Type B pancreatic cell (in vitro differentiated cells): ENCODE measurements at places on chromosomes 7 and 10. TPM values are rescaled to one million over a fixed set of nuclear protein-coding genes. Genes with fewer than 3 reads are reported as not detected.

- peaks cover 9% of the 10 kb centered on the region for H3K27me3 ChIP-seq
- DNase-seq: no peak
- H3K27ac ChIP-seq: no peak overlapping the region
- no peaks in the 10 kb centered on the region for H3K36me3 ChIP-seq
- no peak overlapping the region for H3K4me3 ChIP-seq
Measured at GRCh38 chr7:97460433-97460832, 271.5 kb upstream of the TAC1 start.

Gene ASL
- total RNA-seq: 35.1 and 35.5 TPM in 2 replicates

GRCh38 chr7:42914421-42915045, 2.7 kb upstream of the C7orf25 start:
- H3K27ac ChIP-seq: no peak overlapping the region
- no peak for DNase-seq
- no peaks in the 10 kb centered on the region for H3K27me3 ChIP-seq
- H3K36me3 ChIP-seq: peaks cover 16% of the 10 kb centered on the region
- H3K4me1 ChIP-seq: peaks cover 5% of the 10 kb centered on the region
- H3K4me3 ChIP-seq: no peak overlapping the region

GRCh38 chr10:25026463-25026862, 10.1 kb downstream of the THNSL1 start:
- no peak overlapping the region for H3K27ac ChIP-seq
- no peak for DNase-seq
- no peaks in the 10 kb centered on the region for H3K27me3 ChIP-seq
- peaks cover 9% of the 10 kb centered on the region for H3K36me3 ChIP-seq
- H3K4me1 ChIP-seq: no peaks in the 10 kb centered on the region
- H3K4me3 ChIP-seq: no peak overlapping the region

DNA sequence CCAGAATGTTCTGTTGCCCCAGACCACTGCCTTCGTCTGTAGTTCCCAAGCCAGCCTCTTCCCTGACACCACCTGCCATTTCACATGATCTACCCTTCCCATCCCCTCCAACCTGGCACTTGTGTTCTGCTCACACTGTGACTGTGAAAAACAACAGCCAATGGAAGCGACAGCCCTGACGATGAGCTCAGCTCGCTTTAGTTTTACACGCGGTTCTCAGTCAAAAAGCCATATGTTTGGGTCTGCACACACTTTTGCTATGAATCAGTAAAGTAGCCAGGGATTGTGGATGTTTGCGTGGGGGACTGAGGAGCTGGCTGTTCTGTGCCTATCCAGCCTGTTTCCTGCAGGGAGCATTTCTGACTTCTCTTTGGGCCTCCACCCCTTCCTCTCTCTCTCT, 282.7 kb downstream of the WDR11 start:
- H3K27me3 ChIP-seq: peaks cover 4% of the 10 kb centered on the region
- no peak for DNase-seq
- H3K27ac ChIP-seq: no peak overlapping the region

- no peak for DNase-seq
- H3K27ac ChIP-seq: no peak overlapping the region
- peaks cover 4% of the 10 kb centered on the region for H3K27me3 ChIP-seq
Measured at GRCh38 chr10:102167861-102168260, 15.7 kb downstream of the NOLC1 start.

- H3K4me3 ChIP-seq: no peak overlapping the region
- H3K27me3 ChIP-seq: no peaks in the 10 kb centered on the region
- peaks cover 6% of the 10 kb centered on the region for H3K4me1 ChIP-seq
- no peak overlapping the region for H3K27ac ChIP-seq
- DNase-seq: no peak
Measured at GRCh38 chr7:83850125-83850524, 201.2 kb upstream of the SEMA3E start.

Gene CHAT
- total RNA-seq: 0.34 and 0.62 TPM in 2 replicates

Gene DMBT1
- 4.1 and 6.5 TPM in 2 replicates for total RNA-seq

Gene HOXA3
- 40.5 and 92.8 TPM in 2 replicates for total RNA-seq

DNA sequence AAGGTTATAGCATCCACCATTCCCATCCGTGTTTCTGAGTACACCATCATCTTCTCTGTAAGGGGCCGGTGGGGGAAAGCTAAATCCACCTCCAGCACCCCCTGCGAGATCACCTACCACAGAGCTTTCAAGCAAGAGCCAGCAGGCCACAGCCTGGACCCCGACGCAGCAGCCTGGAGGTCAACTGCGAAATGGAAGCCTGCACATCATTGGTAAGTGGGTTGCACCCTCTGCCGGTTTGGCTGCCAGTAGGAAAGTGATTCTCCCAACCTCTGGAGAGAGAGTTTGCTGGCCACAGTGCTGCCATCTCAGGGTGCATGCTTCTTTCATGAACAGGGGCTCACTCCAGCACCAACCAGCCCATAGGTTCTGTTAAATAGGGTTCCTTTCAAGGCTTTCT, 81.7 kb downstream of the WIPF3 start:
- no peak overlapping the region for H3K4me3 ChIP-seq
- no peak for DNase-seq
- peaks cover 10% of the 10 kb centered on the region for H3K27me3 ChIP-seq
- H3K4me1 ChIP-seq: peaks cover 9% of the 10 kb centered on the region
- H3K27ac ChIP-seq: no peak overlapping the region

DNA sequence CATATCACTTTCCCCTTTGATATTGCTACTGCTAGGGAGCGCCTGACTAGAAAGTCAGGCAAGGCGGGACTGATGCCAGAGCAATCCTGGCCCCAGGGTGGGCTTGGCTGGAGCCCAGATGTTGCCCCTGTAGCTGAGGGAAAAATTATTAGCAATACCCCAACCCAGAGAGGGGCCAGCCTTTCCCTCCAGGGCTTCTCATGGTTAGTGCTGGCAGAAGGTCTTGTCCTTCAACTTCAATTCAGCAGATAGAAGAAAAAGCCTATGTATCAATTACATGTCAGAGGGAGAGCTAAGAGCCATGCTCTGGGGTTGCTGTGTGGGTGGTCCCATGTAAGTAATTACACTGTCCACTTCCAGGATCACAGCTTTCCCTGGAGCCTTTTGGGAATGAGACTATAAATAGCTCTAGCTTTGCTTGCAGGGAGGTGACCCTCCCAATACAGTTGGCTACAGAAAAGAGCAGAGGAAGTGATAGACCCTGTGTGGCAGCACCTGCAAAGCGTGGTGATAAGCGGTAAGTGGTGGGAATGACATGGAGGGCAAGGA, 579.1 kb downstream of the CCSER2 start:
- peaks cover 21% of the 10 kb centered on the region for H3K4me1 ChIP-seq
- no peak overlapping the region for H3K27ac ChIP-seq
- H3K4me3 ChIP-seq: no peak overlapping the region
- no peaks in the 10 kb centered on the region for H3K36me3 ChIP-seq
- no peak for DNase-seq
- H3K27me3 ChIP-seq: peaks cover 3% of the 10 kb centered on the region

DNA sequence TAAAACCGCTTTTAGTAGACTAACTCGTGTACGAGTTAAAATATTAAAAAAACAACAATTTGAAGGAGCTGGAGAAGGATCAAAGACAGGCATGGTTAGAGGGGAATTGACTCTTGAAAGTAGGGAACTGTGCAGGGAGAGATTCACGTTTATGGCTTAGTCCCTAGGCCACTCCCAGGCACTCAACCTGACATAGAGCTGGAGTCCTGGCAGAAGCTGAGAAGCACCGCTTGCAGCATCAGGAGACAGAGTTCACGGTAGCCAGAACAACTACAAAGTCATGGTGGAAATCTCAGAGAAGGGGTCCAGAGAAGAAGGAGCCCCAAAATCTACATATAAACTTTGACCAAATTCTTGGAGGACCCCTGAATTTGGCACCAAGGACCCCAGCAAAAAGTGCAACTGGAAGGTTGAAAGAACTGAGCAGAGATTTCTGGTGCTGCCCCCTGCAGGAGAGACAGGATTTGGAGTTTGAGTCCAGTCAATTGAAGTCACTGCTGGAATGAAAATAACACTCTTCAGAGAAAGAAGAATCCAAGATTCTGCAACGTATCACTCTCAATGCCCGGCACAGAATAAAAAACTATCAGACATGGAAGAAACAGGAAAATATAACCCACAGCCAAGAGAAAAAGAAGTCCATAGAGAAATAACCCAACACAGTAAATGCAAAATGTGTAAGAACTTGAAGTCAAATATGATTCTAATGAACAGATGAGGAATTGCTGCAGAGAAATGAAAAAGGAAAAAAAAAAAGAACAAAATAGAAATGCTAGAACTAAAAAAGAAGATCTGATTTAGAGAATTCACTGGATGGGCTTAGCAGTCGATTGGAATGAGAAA, 493.3 kb upstream of the PODXL start:
- peak; percentile 55 for DNase-seq
- no peaks in the 10 kb centered on the region for H3K4me1 ChIP-seq
- H3K4me3 ChIP-seq: no peak overlapping the region
- no peak overlapping the region for H3K27ac ChIP-seq
- H3K27me3 ChIP-seq: peaks cover 25% of the 10 kb centered on the region
- H3K36me3 ChIP-seq: no peaks in the 10 kb centered on the region

- DNase-seq: no peak
- H3K4me3 ChIP-seq: no peak overlapping the region
- peaks cover 9% of the 10 kb centered on the region for H3K36me3 ChIP-seq
- no peak overlapping the region for H3K27ac ChIP-seq
- no peaks in the 10 kb centered on the region for H3K27me3 ChIP-seq
Measured at GRCh38 chr7:65338346-65338745, 35.3 kb upstream of the ZNF92 start.

GRCh38 chr7:102310414-102310815, 23.7 kb downstream of the SH2B2 start:
- H3K36me3 ChIP-seq: peaks cover 4% of the 10 kb centered on the region
- no peak overlapping the region for H3K27ac ChIP-seq
- no peaks in the 10 kb centered on the region for H3K27me3 ChIP-seq
- no peak for DNase-seq
- no peaks in the 10 kb centered on the region for H3K4me1 ChIP-seq
- H3K4me3 ChIP-seq: no peak overlapping the region

- H3K27me3 ChIP-seq: peaks cover 81% of the 10 kb centered on the region
- no peak for DNase-seq
- H3K4me3 ChIP-seq: peak overlapping the region; percentile 88
Measured at GRCh38 chr10:81875467-81876252, 666 bp downstream of the NRG3 start.

Gene ZNF37A
- 11.6 and 22.2 TPM in 2 replicates for total RNA-seq

Gene MYH16
- not detected in 2 replicates for total RNA-seq

- no peaks in the 10 kb centered on the region for H3K36me3 ChIP-seq
- H3K27me3 ChIP-seq: no peaks in the 10 kb centered on the region
- no peak overlapping the region for H3K27ac ChIP-seq
Measured at GRCh38 chr10:102621443-102622325, 22.6 kb upstream of the TRIM8 start.
